ENCODE measurements at places on chromosomes 7 and 10.

DNA sequence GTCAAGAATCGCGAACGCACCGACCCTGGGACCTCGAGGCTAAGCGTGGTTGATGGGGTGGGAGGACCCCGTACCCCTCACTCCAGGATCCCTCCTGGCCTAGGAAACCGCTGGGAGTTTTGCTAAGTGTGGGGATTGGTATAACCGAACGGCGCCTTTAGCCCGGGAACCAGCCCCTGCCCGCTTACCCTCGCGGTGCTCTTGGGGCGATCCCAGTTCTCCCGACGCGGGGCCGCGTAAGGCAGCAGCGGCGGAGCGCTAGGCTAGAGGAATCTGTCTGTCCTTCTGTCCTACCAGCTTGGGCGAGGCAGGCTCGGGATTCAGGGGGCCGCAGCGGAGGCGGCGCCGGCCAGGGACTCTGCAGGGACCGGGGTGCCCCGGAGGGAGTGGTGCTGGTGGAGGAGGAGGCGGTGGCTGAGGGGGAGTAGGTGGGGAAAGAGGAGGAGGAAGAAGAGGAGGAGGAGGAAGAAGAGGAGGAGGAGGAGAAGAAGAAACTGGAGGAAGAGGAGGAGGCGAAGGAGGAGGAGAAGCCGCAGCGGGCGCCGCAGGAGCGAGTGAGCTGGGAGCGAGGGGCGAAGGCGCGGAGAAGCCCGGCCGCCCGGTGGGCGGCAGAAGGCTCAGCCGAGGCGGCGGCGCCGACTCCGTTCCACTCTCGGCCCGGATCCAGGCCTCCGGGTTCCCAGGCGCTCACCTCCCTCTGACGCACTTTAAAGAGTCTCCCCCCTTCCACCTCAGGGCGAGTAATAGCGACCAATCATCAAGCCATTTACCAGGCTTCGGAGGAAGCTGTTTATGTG, 439 bp upstream of the EMX2 start:
- DNase-seq: peak; percentile 89

DNA sequence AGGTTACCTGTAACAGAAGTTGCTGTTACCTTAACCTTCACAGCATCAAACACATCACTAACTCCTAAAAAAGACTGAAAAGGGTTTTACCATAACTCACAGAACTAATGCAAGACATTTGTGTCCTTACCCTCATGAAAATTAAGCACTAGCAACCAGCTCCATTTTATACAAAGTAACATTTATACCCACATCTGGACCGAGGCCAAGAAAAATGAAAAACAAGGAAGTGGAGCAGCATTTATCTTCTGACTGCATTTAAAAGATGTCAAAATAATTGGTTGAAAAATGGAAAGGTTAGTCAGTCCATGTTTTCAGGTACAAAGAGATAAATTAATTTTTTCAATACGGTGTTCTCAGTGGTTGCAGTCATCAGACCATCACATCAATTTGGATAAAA, 3.1 kb upstream of the RBP4 start:
- DNase-seq: no peak

DNA sequence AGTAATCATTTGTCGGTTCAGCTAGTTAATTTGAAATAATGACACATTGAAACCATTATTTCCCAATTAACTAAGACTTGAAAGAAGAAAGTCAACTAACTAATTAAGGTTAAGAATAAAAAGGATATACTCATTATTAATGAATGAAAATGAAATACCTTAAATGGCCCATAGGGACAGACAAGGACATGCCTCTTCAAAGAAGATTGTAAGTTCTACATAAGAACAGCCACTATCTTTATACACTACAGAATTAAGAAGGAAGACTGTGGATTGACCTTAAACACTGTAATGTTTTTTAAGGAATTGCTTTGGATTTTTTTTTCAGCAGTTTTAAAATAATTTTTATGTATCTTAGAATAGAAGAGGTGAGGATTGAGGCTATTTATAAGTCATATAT, 60.7 kb downstream of the CSTF2T start:
- no peak for DNase-seq

DNA sequence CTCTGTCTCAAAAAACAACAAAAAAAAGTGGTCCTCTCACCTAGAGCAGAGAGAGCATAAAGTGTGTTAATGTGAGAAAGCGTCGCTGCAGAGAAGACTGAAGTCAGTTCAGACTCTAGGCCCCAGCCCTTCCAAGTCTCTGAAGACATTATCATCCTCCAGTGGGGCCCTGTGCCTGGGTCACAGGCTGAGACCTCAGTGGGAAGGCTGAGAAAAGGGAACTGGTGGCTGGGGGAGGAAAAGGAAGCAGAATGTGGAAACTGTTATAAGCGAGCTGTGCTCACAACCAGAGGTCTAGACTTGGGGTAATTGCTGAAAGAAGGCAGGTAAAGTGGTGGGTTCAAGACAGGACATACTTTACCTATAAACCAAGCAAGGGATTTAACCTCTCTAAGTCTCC, 4.9 kb upstream of the RRP12 start:
- no peak for DNase-seq

GRCh38 chr10:64813391-64813790, 1292.2 kb downstream of the REEP3 start:
- no peak for DNase-seq

DNA sequence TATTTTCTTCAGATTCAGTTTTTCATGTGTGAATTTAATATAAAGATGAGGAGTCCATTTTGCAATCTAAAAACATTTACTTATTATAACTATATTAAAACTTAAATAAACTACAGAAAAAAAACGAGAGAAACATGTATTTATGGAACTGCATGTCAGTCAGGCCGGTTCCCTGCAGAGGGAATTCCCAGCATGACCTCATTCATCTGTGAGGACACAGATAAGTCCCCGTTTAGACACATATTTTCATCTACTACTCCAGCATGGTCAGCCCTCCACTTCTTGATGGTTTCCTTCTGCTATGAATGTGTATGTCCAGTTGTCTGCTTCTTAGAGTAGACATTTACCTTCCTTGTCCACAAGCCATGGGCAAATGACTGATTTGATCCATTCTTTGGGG, 339.1 kb downstream of the SEMA3D start:
- DNase-seq: no peak

DNA sequence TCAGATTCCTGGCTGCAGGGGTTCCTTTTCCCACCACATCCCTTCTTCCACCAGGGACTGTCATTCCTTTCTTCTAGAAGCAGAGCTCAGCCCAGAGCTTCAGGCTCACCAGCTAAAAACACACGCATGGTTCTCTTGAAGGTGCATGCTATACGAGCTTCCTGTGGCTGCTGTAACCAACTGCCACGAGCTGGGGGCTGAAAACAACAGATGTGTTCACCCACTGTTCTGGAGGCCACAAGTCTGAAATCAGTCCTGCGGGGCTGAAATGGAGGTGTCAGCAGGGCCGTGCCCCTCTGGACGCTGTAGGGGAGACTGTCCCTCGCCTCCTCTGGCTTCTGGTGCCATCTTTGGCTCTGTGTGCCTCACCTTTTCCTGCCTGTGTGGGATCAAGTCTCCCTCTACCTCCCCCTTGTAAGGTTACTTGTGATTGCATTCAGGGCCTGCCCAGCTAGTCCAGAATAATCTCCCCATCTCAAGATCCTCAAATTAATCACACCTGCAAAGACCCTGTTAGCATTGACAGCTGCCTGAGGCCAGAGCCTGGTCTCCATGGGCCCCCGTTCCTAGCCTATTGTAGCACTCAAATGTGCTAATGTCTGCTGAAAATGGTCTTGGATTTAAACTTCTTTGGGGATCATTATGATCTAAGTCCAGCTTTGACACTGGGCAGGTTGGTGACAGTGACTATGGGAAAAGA, 13.7 kb downstream of the RAB19 start:
- DNase-seq: no peak

GRCh38 chr10:24759672-24760071, 36.0 kb upstream of the ARHGAP21 start:
- no peak for DNase-seq

DNA sequence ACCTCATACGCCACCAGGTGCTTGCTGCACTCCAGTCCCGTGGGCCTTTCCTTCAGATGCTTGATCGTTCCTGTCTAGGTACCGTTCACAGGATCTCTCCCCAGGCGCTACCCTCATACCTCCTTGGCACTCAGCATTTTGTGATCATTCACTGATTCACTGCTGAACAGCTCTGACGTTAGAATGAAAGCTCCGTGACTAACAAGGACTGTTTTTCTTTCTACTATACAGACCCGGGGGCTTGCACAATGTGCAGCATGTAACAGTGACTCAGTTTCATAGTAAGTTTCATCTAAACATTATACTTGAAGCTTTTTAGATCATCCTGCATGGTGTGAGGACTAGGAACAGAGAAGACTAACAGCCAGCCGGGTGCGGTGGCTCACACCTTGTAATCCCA, 20.6 kb downstream of the KIN start:
- DNase-seq: no peak

DNA sequence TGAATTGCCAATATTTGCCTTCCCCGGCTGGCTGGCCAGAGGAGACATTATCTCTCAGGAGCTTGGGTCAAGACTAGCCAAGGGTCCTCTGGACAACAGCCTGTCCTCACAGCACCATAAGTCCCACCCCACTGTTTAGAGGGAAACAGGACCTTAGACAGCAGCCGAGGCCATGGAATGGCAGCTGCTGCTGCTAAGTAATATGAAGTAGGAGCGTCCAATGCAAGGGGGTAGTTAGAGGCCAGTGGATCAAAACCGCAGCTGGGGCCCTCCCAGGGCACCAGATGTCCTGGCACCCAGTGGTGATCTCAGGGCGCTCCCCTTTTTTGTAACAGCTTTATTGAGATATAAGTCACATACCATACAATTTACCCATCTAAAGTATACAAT, 12.9 kb upstream of the KCP start:
- no peak for DNase-seq

DNA sequence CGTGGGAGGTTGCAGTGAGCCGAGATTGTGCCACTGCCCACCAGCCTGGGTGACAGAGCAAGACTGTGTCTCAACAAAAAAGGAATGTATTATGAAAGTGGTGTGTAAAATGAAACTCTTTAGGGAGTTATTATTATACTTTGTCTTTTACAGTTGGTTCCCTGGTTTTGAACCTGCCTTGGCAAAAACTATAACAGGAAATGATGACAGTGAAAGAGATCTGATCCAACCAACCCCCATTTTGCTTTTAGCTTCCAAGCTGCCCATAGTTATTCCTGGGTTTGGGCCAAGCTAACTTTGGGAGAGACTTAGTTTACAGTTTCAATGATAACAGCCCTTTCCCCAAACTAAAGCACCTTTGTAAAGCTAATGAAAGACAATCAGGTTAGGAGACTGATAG, 34.1 kb upstream of the NMT2 start:
- DNase-seq: no peak

GRCh38 chr10:33126742-33127141, 168.7 kb upstream of the ITGB1 start:
- DNase-seq: no peak

DNA sequence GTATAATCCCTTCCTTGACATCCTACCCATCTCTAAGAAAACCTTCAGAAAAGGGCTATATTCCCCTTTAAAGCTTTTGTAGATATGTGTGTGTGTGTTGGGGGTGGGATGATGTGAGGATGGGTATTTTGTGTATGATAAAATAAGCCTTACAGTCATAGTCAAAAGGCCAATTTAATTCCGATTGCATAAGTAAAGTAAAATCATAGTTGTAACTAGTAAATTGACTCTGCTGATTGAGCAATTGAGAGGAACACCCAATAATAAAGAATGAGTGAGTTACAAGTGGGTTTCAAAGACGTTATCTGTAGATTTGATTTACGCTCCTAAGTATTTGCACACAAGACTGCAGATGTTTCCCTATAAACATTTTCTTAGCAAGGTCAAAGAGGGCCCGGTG, 71.3 kb upstream of the ITPRID1 start:
- no peak for DNase-seq

DNA sequence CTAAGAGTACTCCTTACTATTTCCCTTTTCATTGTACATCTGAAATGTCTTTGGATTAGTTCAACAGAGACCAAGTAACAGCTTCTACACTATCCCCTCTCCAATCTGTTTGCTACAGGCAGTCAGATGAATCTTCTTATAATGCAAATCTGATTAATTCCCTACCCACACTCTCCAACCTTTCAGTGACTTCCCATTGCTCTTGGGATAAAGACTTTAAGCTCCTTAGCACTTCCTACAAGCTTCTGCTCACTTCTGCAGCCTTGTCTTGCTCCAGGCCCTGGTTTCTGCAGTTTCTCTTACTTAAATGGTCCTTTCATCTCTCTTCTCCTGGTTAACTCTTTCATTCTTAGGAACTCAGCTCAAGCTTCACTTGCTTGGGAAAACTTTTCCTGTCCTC, 65.2 kb upstream of the FEZF1 start:
- DNase-seq: no peak

DNA sequence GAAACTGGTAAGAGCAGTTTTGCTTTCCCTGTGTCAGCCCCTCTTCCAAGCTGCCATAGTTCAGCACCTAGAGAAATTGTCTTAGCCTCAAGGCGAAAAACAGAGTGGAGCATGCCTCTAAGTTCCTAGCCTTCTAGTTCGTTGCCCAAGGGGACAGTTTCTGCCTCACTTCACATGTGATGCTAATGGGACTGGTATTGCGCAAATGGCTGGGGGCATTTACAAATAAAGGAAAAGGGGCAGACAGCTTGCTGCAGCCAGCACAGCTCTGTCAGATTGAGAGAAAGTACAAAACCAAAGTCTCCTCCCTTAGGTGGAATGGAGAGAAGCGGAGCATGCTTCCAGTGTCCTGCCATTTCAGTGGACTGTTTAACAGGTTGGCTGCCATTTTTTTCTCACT, 567.7 kb downstream of the ETV1 start:
- no peak for DNase-seq

DNA sequence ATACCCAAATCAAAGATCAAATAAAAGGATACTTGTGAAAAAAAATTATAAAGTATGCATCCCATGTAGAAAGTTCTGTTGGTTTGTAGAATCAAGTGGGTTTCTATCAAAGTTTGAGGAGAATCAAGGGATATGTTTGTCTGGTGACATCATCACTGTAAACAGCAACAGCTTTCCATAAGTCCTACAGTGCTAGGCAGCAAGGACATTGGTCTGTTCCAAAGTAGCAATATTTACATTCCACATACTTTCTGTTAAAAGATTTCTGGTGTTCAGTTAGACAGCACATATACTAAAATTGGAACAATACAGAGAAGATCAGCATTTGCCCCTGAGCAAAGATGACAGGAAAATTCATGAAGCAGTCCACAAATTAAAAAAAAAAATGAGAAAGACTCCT, 683.9 kb downstream of the XPNPEP1 start:
- no peak for DNase-seq

DNA sequence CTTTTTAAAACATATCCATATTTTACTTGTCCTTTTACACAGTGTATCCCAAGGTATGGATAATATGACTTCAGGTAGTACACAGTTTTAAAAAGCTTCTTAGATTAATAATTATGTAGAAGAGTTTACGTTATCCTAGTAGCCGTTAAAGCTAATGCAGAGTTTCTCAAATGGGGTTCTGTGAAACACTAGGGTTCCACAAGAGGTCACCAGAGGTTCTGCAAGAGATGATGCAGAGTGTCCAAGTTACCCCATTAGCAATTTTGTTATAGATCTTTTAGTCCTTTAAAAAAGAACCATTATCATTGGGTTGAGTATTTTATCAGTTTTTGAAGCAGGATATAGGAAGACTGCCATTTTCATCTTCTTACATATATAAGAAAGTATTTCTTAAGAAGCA, 298.9 kb upstream of the HPS1 start:
- no peak for DNase-seq

- no peak for DNase-seq
Observed at GRCh38 chr7:65798111-65799075, 74.5 kb upstream of the VKORC1L1 start.

GRCh38 chr10:20993389-20993788, 96.3 kb upstream of the NEBL start:
- DNase-seq: no peak
